Stimulated activated CD8-positive, alpha-beta memory T cell treated with anti-CD3 and anti-CD28 coated beads, Interleukin-2, amount 100 ng/mL, for 1 hour (primary cell): ENCODE measurements at places on chromosomes 5 and 9.

- DNase-seq, result no peak
These were observed 48.5 kb downstream of the OLFM1 start for GRCh38 chr9:135135929-135136315.

DNA sequence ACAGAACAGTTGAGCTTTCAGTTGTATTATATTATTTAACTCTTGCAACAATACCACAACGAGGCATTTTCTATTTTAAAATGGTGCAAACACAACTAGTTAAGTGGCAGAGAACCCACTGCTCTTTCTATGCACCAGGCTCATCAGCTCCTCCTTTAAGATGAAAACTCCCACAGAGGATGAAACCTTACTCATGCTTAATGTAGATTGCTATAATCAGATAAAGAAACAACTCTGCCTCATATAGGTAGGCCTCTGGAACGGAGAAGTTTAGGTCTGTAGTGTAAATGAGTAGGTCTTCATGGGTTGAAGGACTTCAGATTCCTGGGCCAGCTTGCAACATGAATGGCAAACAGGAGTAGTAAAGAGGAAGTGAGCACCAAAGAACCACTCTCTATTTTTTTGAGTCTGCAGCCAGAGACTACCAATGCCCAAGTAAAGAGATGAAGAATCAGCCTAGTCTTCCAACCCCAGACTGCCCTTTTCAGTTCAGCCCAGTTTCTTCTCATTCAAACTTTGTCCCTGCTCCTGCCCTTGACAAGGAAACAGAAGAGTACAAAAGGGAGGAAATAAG, 33.9 kb downstream of the HACD4 start:
- DNase-seq, result no peak

DNA sequence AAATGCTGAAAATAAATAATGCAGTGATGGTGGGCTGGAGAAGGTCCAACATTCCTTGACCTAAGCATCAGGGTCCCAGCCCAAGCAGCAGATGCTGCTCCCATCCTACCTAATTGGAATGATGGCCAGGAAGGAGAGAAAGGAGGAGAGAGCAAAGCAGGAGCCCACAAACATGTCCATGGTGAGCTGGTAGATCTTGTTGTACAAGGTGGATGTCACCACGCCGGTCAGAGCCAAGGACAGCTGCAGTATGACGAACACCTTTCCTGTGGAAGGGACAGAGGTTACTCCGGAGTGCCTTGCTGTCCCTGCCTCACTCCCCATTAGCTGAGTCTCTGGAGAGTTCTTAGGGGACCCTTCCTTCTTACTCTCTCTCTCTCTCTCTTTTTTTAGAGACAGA, 4.3 kb downstream of the SLC46A2 start:
- DNase-seq, result no peak

DNA sequence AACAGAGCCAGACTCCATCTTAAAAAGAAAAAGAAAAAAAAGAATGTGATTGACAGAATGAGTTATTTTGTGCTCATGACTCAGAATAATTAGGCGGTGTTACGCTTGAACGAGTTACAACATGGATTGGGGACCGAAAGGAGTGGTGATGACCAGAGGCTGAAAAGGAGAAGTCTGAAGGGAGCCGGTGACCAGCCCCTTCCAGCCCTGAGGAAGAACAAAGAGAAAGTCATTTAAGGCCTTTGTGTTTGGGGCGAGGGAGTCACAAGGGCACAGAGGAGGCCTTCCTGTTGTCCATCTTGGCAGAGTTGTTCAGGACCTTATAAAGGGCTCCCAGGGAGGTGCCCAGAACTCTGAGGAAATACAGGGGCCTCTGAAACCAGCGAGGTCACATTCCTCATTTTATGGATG, 131.6 kb downstream of the GOLPH3 start:
- DNase-seq, result no peak

DNA sequence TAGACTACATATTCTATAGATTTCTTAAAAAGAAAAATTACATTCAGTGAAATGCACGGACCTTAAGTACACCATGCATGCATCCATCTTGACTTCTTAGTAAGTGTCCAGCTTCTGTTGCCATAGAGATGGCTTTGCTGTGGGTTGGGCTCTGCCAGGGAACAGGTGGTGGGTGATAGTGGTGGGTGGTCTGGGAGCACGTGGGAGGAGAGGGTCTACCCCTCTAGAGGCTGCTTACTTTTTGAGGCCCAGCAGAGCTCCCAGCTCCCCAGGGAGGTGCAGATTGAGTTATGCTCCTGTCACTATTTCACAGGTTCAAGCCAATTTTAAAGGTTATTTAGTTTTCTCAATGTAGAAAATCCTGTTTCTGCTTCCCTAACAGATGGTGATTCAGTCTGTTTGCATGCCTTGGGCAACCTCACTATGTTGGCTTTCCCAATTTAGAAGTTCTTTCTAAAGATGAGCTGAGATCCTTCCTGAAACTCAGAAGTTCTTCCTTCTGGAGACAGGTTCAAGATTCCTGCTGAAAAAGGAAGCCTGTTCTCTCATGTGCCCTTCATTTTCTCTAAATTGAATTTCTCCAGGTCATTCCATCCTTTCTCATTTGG, 107.4 kb upstream of the LHFPL2 start:
- no peak for DNase-seq

DNA sequence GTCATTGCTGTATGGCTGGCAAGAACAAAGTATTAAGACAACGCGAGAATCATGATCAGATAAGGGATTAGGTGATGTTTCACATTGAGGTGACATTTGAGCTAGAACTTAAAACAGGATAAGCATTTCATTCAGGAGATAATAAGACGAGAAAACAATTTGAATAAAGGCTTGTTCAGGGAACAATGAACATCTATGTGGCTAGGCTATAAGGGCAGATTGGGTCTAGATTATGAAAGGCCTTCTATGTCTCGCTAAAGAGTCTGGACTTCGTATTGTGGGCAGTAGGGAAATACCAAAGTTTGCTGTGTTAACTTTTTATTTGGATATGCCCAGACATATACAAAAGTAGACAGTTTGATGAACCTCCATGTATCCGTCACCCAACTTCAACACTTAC, 6.9 kb downstream of the MRPL22 start:
- DNase-seq, result no peak

- DNase-seq, result no peak
These were observed 126.7 kb downstream of the SLC25A46 start for GRCh38 chr5:110865400-110866094.

GRCh38 chr5:181047921-181048320, 7.9 kb downstream of the BTNL9 start:
- DNase-seq, result no peak

DNA sequence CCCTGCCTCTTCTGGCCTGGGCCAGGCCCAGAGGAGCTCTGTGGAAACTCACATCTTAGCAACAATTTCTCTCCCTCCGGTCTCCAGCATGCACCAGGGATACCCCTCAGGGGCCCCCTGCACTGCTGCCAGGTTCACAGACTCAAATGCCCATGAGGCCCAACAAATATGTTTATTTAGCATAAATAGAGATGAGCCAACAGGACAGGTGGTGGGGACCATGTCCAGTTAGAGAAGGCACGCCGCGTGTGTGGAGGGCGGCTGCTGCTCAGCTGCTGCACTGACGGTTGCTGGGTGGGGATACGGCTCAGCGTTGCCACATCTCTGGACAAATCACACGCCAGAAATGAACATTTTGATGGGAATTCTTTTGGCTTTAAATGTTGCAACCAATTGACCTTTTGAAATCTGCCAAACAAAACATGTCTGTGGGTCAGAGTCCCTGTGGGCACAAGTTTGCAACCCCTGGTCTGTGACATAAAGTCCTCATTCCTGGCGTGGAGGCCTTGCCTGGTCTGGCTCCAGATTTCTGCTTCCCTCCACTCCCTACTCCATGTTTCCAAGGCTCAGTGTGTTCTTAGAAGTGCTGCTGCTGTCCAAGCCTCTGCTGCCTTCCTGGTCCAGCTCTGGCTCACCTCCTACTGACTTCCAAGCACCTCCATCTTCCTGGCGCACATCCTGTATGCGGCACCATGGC, 88.9 kb downstream of the AMBP start:
- DNase-seq, result no peak

- no peak for DNase-seq
These were observed 2.9 kb downstream of the BAAT start for GRCh38 chr9:101381833-101382342.

- no peak for DNase-seq
These were observed 20.8 kb upstream of the MELK start for GRCh38 chr9:36551910-36552309.

DNA sequence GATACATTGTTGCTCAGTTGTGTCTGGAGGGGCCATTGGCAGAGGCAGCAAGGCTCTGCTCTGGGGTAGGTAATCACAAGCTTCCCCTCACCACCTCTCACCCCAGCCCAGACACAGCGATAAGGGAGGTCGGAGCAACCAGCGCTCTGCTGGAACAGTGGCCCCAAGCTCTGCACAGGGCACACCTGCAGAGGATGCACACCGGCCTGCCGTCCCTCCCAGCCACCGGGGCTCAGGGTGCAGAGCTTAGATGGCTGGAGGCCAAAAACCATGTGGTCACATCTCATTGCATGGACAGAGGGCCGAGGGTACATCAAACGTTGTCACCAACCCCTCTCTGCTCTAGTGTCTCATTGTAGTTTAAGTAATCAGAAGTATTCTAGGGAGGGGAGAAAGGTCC, 95.4 kb upstream of the ICE1 start:
- DNase-seq, result no peak

DNA sequence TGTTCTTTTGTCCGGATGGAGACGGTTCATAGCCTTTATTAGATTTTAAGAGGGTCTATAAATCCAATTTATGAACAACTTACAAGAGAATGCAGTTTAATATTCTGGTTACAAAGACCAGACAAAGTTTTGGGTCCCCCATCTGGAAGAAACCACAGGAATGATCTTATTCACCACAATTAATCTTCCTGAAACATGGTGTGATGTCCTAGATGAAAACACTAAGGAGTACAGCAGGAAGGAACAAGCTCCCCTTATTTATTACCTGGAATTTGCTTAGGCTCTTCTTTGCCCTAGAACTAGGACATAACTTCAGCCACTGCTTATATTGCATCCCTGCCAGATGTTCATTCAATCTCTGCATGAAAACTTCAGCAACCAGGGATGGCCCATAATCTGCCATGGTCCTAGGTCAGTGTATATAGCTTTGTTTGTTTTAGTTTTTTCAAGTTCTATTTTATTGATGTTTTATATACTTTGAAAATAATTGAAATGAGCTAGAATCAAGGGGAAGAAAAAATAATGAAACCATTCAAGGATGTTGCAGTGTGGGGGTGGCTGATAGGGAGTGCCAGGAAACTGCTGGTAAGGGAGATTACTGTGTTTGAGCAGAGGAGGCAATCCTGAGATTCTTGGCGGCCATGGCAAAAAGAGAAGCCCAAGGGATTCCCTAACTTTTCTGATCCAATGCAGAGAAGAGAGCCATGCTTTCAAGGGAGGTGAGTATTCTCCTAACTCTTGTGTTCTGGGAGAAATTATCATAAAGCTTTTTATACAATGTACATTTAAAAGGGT, 16.8 kb downstream of the TXNDC8 start:
- DNase-seq, result no peak

- DNase-seq, result no peak
These were observed 64.7 kb downstream of the STK10 start for GRCh38 chr5:172123269-172123692.

DNA sequence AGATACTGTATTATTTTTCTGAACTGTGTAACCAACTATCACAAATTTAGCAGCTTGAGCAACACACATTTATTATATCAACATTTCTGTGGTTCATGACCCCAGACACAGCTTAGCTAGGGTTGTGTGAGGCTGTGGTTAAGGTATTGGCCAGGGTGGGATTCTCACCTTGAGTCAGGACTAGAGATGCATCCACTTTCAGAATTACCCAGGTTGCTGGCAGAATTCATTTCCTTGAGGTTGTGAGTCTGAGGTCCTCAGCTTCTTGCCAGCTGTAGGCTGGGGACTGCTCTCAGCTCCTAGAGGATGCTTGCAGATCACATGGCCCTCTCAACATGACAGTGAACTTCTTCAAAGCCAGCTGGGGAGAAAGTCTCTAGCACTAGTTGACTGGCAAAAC, 122.5 kb upstream of the RASGRF2 start:
- DNase-seq, result no peak

GRCh38 chr5:40914835-40915234, 5.5 kb downstream of the C7 start:
- no peak for DNase-seq
